Endothelial cell of umbilical vein (primary cell): ENCODE measurements at places on chromosomes 6 and 20. TPM values are rescaled to one million over a fixed set of nuclear protein-coding genes. Genes with fewer than 3 reads are reported as not detected.

BANF2 gene
- not detected in 2 replicates for total RNA-seq

DNA sequence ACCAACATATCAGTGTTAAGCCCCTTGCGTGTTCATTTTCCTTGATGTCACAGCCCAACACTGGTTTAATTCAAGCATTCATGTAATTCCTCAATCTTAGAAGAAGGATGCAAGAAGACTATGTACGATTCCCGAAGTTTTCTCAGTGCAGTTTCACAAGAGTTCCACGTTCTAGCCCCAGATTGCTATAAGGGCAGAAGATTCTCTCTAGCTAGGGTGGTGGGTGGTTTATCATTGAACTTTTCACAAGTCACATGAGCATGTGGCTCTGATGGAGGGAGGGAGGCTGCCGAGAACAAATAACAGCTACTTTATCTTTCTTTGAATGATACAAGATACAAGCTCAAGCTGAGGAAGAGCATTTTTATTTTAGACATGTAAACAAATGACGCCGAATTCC is 71.9 kb upstream of the NHSL1 start:
- H3K4me3 ChIP-seq = no peak overlapping the region
- peaks cover 13% of the 10 kb centered on the region for H3K4me1 ChIP-seq
- H3K27ac ChIP-seq = no peak overlapping the region
- H3K36me3 ChIP-seq = no peaks in the 10 kb centered on the region

- H3K36me3 ChIP-seq = no peaks in the 10 kb centered on the region
- DNase-seq = no peak
- H3K27ac ChIP-seq = no peak overlapping the region
- no peaks in the 10 kb centered on the region for H3K4me1 ChIP-seq
- H3K4me3 ChIP-seq = no peak overlapping the region
These were observed 176.8 kb downstream of the TASP1 start for GRCh38 chr20:13461849-13462458.

- no peak overlapping the region for H3K27ac ChIP-seq
- no peaks in the 10 kb centered on the region for H3K36me3 ChIP-seq
- no peaks in the 10 kb centered on the region for H3K4me1 ChIP-seq
- H3K4me3 ChIP-seq = no peak overlapping the region
These were observed 14.1 kb upstream of the HCK start for GRCh38 chr20:32037929-32038328.

FAM83C gene
- not detected in 2 replicates for total RNA-seq

EDEM2 gene
- 37.5 and 39.5 TPM in 2 replicates for total RNA-seq
